Mesenteric fat pad (tissue), 1 donor: ENCODE measurements at places on chromosomes 13 and 19. TPM values are rescaled to one million over a fixed set of nuclear protein-coding genes. Genes with fewer than 3 reads are reported as not detected.

The ZNF222 gene
- total RNA-seq, result 3.2 TPM

The SIGLEC12 gene
- 1.9 TPM for total RNA-seq

The PAN3 gene
- 31.2 TPM for total RNA-seq

The NLRP5 gene
- not detected for total RNA-seq

The ZNF582 gene
- 3.1 TPM for total RNA-seq

The RASIP1 gene
- 34.5 TPM for total RNA-seq
